GM20000 (cell line): ENCODE measurements at places on chromosomes 2 and 18.

DNA sequence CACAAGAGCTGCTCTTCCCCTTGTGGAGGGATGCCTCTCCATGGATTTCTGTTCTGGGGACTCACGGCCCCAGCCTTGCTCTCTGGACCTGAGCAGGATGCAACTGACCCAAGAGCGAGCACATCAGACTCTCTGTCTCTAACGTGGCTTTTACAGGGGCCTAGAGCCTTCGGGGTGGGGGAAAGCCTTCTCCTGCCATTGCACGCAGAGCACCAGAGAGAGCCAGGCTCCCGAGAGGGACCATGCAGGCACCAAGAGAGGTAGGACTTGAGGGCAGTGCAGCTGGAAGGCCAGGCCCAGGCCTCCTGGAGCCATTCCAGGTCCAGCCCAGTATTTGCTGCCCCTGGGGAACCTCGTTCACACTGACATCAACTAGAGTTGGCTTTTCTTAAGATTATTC lies 475.6 kb upstream of the MYT1L start:
- DNase-seq = no peak

DNA sequence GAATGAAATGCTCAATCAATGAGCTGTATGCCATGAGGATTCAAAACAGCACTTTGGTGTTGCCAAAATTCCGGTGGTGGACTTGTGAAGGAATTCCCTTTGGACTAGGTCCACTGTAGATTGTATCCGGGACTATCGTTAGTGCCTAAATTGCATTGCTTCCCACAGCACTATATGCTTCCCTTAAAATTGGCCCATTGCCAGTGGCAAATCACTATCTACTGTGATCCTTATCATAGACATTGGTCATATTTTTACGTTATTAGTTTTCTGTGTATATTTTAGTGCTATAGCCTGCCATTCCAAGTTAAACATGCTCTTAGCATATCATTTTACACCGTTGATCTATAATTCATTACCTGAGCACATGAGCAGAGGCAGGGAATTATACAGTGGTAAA lies 1.7 kb downstream of the PJVK start:
- no peak for DNase-seq

DNA sequence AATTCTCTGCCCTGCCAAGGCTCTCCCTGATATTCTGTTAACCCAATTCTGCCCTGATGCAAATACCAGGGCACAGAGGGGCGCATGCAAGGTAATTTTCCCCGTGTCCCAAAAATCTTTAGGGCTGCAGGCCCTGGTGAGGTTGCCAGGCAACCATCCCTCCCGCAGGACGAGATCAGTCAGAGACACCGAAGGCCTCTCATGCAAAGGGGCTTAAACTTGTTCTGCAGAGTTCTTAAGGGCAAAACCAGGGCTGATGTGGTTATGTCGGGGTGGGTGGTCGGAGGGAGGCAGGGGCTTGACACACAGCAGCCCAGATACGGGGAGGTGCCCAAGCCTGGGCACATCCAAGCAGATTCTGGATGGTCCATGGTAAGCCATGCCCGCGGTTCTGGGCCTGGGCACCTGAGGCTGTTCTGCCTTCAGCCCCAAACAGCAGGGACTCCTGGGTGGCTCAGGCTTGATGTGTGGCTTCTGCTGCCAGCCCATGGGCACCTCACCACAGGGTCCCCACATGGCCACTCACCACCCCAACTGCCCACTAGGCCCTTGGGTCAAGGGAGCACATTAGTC lies 27.2 kb downstream of the STEAP3 start:
- DNase-seq = no peak

DNA sequence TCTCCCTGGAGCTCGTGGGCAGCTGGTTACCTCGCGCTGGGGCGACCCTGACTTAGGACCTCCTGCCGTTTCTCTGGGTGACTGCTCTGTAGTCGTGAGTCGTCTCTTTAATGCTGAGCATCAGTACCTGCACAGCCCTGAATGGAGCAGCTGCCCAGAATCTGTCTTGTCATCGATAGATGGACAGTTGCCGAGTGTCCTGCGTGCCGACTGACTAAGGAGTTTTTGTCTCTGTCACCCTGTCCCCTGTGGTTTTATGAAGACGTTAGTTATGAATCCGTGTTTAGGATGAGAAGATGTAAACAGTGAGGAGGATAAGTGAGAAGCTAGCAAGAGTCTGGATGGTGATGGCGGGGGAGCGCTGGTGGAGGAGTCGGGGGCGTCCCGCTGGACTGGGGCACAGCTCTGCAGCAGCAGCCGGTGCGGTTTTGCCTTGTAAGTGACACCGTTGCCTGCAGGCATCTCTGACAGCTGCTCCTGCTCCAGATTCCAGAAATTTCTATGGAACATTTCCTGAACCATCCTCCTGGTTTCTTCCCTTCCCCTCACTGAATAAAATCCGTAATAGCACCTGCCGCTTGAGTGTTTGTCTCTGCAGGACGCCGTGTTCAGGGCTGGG lies 13.3 kb downstream of the AGAP1 start:
- no peak for DNase-seq

DNA sequence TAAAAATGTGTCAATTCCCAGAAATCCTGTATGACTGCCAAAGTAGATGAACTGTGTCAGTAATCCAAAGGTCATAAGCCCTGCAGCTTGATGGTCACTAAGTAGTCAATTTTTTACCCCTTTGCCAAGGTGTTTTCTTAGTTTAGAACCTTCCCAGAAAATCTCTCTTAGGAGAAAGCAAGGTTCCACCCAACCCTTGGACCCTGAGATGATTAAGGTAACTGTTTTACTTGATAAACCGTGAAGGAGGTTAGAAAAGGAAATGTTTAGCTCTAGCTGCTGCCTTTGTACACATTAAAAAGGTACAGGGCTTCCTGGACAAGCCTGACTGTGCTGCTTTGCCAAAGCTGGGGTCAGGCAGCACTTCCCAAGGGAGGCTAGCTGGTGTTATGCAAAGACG lies 24.4 kb upstream of the LRP2 start:
- DNase-seq = no peak

- DNase-seq = no peak
Observed at GRCh38 chr18:12880541-12880910, 3.5 kb downstream of the PTPN2 start.

- no peak for DNase-seq
Observed at GRCh38 chr2:21288299-21288698, 164.5 kb downstream of the TDRD15 start.

DNA sequence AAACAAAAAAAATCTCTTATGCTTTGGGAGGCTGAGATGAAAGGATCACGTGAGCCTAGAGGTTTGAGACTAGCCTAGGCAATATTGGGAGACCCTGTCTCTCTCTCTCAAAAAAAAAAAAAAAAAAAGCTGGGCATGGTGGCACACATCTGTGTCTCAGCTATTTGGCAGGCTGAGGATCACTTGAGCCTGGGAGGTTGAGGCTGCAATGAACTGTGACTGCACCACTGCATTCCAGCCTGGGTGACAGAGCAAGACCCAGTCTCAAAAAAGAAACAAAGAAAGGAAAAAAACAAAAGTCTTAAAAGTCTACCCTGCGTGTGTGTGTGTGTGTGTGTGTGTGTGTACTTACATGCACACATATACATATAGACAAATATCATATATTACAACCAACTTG lies 25.3 kb upstream of the OR6B3 start:
- no peak for DNase-seq

DNA sequence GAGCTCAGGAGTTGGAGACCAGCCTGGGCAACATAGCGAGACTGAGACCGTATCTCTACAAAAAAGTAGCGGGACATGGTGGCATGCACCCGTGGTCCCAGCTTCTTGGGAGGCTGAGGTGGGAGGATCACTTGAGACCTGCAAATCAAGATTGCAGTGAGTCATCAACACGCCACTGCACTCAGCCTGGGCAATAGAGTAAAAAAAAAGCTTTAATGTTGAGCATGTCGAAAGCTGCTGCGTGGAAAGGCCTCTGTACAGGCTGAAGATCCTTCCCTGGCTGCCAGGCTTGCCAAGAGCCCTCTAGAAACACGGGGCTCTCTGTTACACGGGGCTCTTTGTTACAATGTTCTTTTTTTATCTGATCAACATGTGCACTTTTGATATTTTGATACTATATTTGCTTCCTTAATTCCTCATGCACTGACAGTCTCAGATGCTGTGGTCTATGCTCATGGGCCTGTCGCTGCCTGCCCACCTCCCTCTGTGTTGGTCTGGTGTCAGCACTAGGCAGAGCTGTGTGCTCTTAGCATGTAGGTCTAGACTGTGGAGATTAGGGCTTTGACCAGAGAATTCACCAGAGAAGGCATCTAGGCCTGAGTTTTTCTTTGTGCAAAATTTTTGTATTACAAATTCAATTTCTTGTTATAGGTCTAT lies 18.7 kb downstream of the CLK1 start:
- DNase-seq = no peak

DNA sequence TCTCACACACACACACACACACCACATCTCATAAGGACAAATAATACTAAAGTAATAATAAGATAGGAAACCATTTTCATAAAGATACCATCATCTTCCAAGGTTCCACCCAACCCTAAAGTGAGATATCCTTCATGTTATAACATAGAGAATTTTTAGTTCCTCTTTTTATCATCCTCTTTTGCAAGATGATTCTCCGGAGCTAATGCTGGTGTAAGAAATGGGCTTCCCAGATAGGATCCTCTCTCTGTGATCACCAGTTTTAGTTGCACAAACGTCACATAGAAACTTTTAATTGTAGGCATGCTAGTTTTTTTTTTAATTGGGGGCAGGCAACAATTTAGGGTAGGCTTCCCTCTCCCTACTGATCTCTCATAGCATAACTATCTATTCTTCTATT lies 49.6 kb downstream of the ARHGAP25 start:
- no peak for DNase-seq

- no peak for DNase-seq
Observed at GRCh38 chr2:234950730-234951663, 820 bp upstream of the SH3BP4 start.

DNA sequence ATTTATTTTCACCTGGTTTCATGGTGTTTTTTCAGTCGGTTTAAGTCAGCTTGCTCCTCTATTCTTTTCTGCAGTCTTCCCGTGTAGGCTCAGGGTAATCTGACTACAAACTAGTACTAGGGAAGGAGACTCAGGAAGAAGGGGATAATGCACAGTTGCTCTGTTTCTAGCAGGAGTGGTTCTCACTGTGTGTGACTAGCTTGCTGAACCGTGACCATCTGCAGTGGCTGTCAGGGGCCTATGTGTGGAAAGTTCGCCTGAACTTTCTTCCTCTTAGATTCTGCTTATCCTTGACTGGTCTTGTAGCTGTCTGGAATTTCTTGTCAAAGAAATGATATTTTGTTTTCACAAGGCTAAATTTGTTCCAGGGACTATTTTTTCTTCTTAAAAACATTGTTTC lies 46.3 kb upstream of the AQP4 start:
- no peak for DNase-seq

DNA sequence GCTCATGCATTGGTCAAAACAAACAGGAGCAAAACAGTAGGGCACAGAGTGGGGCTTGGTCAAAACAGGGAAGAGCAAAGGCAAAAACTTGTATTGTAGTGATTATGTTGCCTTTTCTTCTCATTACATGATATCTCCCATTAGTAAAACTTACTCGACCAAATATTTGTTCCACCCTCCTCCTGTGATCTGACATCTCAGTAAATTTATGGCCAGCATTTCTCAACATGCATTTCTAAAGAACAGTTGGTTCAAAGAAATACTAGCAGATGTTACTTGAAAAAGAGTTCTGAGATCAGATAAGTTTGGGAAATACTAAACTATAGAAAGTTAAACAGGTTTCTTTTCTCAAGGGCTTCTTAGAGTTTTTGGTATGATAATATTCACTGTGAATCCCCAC lies 423.1 kb downstream of the FIGN start:
- DNase-seq = no peak

GRCh38 chr2:160943414-160943813 lies 216.8 kb upstream of the TANK start:
- DNase-seq = no peak

- no peak for DNase-seq
Observed at GRCh38 chr2:156192468-156192867, 140.1 kb downstream of the NR4A2 start.

DNA sequence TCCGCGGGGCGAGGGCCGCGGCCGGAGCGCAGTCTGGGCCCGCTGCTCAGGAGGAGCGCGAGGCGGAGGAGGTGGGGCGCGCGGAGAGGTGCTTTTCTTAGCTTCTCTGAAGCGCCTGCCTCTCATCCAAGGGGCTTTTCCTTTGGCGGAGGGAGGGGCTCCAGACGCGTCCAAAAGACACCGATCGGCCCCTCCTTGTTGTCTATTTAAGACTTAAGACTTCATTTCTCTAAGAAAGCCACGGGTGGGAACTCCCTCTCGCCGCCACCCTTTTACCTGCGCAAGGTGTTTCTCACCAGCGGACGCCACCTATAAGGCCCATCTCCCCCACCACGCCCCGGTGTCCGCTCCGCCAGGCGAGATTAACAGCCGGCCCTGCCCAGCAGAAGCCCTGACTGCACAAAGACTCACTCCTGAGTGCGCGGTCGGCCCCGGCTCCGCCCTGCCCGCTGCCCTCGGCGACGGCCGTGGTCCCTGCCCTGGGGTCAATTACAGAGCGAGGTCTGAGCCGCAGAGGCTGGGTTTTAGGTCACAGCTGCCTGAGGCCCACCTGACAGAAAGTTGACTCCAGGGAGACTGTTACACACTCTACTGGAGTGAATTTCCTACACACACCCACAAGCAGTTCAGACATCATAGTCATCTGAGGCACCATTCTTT lies at the start of gene DSC2:
TSS of gene DSC2 (minus strand) at position 397 of the 660 bp plus-strand sequence. CDS start 450 bp downstream, outside the sequence.
- DNase-seq = no peak

- DNase-seq = no peak
Observed at GRCh38 chr18:61261870-61262269, 71.4 kb upstream of the CDH20 start.

- DNase-seq = no peak
Observed at GRCh38 chr2:127261804-127262406, 32.0 kb downstream of the ERCC3 start.

GRCh38 chr2:69604026-69604678 lies 39.4 kb downstream of the AAK1 start:
- DNase-seq = no peak

DNA sequence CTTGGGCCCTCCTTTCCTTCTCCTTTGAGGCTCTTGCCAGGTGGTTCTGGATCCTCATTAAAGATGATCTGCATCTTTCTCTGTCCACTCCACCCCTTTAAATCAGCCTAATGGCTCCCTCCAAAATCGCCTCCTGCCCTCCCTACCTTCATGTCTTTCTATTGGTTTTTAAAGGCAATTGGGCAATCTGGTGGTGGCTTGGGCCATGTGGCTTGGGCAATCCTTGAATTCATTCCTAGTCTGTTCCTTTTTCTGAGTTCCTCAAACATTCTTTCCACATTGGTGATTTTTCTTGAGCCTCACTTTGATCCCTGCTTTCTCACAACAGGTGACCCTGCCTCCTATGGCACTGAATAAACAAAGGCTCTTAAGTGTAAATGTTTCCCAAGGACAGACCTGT lies 266.2 kb upstream of the REV1 start:
- no peak for DNase-seq

- DNase-seq = no peak
Observed at GRCh38 chr2:101375653-101376052, 11.7 kb downstream of the CREG2 start.
